ENCODE measurements at places on chromosomes 7 and 10.

GRCh38 chr10:124149189-124150042 lies 56.0 kb upstream of the CHST15 start:
- DNase-seq: no peak

GRCh38 chr7:147008530-147008929 lies 891.9 kb downstream of the CNTNAP2 start:
- DNase-seq: no peak

- DNase-seq: no peak
These were observed 60.9 kb downstream of the MAD1L1 start for GRCh38 chr7:2171855-2172254.

- DNase-seq: no peak
These were observed 16.7 kb downstream of the GHITM start for GRCh38 chr10:84156009-84156408.

- no peak for DNase-seq
These were observed 51.6 kb downstream of the CYCS start for GRCh38 chr7:25073451-25073850.

DNA sequence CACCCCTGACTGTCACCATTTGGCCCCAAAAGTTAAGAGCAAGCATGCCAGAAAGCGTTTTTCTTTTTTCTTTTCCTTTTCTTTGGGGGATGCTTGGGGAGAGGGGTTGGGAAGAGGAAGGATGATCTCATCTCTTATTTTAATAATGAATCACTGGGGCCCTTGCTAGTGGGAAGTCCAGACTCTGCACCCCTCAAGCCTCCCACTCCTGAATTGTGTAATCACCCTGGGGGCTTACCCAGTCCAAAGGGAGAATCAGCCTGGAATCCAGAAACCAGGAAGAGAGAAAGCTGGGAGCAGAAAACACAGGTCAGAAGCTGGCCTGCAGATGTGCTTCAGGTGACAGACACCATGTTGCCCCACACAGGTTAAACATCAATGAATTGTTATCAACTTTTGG lies 14.7 kb upstream of the HABP2 start:
- DNase-seq: no peak

GRCh38 chr10:74955796-74956195 lies 129.4 kb downstream of the KAT6B start:
- DNase-seq: no peak

GRCh38 chr7:31744294-31744874 lies 57.4 kb downstream of the PPP1R17 start:
- DNase-seq: peak; percentile 58

- DNase-seq: no peak
These were observed 48.4 kb upstream of the GLI3 start for GRCh38 chr7:42285383-42285824.

- no peak for DNase-seq
These were observed 317.2 kb downstream of the BICC1 start for GRCh38 chr10:58829839-58830238.

DNA sequence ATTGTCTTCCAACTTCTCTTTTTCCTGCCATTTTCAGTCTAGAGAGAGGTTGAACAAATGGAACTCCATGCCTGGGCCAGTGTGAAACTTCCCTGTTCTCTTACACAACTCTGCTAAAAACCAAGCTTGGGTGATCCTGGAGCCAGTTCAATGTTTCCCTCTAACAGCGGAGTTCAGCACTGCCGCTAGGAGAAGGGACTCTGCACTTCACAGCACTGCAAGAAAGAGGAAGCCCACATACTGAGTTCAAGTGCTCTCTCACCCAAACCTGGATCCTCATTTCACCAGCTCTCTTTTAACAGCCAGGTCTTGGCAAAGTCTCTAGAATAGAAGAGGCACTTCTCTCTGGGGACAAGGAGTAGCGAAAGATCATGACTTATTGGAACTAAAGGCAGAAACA lies 18.8 kb downstream of the FOXI2 start:
- DNase-seq: no peak

DNA sequence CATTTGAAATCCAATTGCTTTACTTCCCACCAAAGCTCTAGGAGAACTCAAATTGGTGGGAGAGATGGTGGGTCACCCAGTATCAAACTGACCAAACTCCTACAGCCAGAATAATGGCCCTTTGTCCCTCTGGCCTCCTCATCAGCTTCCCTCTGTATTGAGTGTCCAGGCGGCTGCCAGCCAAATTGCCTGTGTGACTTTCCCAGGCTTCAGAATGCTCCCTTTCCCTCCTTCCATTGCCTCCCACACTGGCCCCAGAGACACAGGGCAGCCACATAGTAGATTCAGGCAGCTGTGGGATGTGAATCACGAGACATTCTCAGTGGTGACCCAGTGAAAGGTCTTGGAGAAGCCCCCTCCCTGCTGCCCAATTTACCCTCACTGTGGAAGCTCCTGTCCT lies 12.7 kb upstream of the VDAC2 start:
- DNase-seq: no peak

DNA sequence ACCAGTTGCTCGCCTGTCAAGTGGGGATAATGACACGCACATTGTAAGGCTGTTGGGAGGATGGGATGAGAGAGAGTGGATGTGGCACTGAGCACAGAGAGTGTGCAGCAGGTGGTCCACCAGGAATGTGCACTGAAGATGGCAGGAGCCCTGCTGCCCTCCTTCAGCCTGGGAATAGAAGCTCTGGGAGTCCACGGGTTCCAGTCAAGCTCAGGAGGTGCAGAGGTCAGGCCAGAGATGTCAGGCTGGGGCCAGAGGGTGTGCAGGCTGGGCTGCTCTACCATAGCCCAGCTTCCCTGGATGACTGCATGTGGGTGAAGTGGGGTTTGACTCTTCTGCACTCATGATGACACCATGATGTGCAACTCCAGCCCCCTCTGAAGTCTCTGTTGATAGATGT lies 58.7 kb downstream of the C10orf120 start:
- no peak for DNase-seq

GRCh38 chr7:31958226-31958625 lies 112.0 kb downstream of the PDE1C start:
- no peak for DNase-seq

- DNase-seq: no peak
These were observed 260.3 kb upstream of the FERD3L start for GRCh38 chr7:19405541-19405940.

DNA sequence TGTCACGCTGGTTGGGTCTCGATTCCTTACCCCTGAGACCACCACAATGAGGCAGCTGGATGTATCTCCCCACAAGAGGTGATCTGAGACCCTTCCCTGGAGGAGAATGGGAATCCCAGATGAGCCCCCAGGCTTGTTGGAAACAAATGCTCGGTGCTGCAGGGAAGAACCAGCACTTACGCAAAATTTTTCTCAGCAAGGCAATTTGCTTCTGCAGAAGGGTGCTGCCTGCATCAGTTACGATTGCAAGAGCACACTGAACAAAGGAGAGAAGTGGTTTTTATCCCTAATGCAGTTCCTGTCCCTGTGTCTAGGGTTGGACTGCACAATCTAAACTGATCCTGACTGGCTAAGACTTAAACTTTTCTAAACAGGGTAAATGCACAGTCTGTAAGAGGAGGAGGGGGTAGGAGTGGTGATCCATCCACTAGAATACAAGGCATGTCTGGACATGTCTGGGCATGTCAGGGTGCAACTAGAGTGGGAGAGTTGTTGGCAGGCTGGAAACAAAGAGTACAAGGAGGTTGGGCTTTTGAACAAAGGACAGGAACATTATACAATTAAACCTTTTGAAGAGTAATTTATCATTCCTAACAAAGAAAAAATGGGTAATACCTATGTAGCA lies 114.9 kb upstream of the FAM3C start:
- no peak for DNase-seq

DNA sequence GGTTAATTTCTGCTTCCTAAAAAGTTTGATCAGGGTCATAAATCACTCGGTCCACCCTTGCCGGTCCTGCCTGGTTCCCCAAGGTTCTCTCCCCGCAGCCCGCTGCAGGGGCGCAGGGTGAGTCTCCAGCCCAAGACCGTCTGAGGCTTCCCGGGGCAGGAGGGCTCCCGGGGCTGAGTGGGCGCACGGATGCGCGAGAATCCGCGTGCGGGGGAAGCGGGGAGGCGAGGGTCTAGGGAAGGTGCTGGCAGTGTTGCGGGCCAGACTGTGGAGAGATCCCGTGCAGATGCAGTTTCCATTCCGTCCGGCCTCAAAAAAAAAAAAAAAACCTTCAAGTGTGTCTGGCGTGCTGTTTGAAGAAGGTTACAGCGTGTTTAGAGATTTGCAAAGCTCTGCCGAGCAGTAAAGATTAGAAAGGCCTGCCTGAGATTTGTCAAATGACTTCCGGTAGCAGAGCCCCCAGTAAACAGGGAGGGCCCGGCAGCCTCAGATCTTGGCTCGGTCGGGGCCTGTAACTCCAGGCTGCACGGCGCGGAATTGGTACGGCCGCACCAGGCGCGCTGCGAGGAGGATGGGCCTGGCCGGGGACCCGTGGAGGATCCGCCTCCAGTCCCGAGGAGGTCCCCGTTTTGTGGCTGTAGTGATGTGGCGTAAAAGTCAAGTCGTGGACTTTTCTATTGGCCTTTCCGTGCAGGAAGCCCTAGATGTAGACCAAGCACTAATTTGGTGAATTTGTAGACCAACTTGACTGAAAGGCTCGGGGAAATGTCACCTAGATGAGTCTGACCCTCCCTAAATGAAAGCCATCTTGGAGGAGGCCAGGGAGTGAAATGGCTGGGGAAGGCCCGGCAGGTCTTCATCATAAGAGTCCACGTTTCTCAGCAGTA lies 293.2 kb upstream of the NFE2L3 start:
- no peak for DNase-seq

All from activated CD8-positive, alpha-beta T cell treated with anti-CD3 and anti-CD28 coated beads, Interleukin-2, amount 10 ng/mL, durations not matched to agents 7 days and 5 days (primary cell).